Hematopoietic multipotent progenitor cell treated with erythropoietin and hydrocortisone succinate and interleukin-3 and kit ligand, for 8 days (in vitro differentiated cells): ENCODE measurements at places on chromosomes 3 and 15.

GRCh38 chr3:78887547-78888011, 880.2 kb downstream of the ROBO1 start:
- no peak for DNase-seq

- no peak for DNase-seq
These were observed 10.9 kb upstream of the FOXB1 start for GRCh38 chr15:59993041-59993750.

- DNase-seq, result peak; percentile 99
These were observed 41.3 kb upstream of the PIK3CB start for GRCh38 chr3:138875754-138876664.

DNA sequence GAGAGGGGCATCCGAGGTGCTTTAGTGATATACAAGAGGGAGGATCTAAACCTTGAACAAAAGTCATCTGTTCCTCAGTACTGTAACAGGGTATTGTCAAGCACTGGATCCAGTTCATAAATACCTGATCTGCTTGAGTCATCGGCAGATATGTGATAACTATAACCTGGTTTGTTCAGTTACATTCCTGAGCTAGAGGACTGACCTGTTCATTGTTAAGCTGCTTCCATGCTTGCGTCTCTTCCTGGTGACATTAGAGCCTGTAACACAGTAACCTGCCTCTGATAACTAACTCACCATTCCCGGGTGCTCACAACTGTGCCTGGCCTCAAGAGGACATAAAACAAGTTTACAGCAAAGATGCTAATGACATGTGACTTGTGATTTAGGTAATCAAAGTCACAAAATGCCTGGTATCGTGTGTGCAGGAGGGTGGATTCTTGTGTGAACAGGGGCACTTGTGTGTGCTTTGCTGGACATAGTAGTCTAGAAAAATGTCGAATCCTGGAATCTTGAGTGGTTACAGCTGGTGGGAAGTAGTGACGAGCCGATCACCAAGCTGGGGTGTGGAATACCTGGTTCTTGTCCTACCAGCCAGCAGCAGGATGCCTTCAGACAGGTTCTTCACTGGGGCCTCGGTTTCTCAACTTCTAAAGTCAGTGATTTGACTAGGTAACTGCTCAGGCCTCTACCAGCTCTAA, 30.9 kb upstream of the POLR2M start:
- DNase-seq, result no peak

GRCh38 chr15:47773143-47773542, 55.8 kb downstream of the SEMA6D start:
- DNase-seq, result no peak
